Activated CD4-positive, CD25-positive, alpha-beta regulatory T cell treated with anti-CD3 and anti-CD28 coated beads, Interleukin-2, amount 50 U/mL, for 72 hours (primary cell): ENCODE measurements at places on chromosomes 7 and 10.

DNA sequence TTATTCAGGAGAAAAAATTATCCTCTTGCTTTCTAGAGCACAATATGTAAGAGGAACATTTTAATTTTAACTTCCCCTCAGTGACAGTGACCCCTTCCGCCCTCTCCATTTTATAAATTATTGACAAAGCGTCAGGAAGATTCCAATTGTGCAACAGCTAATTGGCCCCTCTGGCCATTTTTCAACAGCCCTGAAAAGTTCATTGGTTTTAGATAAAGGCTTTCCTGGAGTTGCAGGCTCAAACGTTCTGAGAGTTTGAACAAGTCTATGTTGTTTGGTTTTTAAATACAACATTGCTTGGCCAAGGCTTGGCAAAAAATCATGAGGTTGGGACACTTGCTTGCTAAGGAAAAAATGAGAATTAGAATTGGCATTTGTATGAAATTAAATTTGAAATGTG lies 422.2 kb upstream of the ANKRD30A start:
- no peak for DNase-seq

DNA sequence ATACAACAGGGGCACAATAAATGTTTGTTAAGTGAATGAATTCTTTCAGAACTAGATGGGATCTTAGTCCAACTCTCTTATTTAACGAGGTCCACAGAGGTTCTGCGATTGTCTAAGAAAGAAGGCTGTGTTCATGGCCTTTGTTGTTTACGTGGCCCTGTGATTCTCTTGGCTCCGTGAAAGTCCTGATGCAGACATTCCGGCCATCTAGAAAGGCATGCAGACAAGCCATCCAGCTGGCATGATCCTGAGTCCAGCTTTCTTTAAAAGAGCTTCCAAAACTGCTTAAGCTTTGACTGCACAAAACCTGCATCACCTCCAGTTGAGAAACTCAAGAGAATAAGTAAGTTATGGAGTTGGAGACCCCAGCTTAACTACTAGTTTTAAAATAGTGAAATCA lies 26.0 kb downstream of the EGFR start:
- DNase-seq: no peak

DNA sequence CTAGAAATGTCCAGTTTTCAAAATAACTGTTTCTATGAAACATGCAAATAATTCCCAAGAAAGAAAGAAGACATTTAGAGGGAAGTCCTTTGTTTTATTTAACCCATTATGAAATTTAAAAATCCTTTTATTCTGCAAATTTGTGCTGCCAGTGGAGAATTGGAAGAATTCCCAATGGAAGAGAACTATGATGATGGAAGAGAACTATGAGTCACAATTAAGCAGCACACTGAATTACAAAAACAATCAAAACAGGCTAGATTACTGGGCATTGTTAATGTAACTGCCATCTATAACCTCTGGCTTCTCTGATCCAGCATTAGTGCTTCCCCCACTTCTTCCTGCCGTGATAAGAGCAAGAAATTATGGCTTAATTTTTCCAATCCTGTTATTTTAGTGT lies 126.2 kb upstream of the FEZF1 start:
- DNase-seq: no peak

DNA sequence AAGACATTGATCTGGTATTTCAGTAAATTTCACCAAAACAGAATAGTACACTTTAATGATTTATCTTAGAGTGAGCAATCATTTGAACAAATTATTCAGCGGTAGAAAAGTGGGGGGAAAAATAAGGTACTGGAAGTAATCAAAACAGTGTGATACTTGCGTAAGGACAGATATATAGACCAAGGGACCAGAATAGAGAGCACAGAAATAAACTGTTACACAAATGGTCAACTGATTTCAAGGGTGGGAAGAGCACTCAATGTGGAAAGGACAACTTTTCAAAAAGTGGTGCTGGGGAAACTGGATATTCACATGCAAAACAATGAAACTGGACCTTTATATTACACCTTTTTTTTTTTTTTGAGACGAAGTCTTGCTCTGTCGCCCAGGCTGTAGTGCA lies 119.9 kb downstream of the NRBF2 start:
- no peak for DNase-seq

GRCh38 chr10:95818668-95819067 lies 62.7 kb downstream of the ENTPD1 start:
- DNase-seq: no peak

DNA sequence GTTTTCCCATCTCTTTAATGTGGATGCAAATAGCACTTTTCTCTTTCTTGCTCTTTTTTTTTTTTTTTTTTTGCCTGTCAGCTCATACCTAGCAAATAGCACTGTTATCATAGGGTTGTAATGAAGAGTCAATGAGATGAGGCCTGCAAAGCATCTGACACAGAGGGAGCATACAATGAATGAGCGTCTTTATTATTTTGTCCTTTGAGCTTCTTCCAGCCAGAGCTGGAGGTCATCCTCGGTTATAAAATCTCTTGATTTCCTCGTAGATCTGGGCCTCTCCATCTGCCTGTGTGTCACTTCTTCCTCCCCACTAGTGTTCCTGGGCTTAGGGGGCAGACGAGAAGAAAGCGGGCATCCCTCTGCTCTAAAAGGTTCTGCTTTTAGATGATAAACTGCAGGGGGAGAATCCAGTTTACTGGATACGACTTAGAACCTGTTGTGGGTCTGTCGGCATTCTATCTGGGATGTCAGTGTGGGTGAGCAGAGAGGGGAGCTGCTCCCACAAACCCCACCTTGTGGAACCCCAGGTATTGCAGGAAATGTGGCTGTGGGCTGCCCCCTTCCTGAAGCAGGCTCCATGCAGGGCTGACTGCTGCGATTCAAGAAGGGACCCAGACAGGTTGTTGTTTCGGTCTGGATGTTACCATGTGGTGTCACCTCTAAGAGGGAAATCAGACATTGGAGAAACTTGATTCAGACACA lies 135.8 kb upstream of the GPR26 start:
- no peak for DNase-seq

DNA sequence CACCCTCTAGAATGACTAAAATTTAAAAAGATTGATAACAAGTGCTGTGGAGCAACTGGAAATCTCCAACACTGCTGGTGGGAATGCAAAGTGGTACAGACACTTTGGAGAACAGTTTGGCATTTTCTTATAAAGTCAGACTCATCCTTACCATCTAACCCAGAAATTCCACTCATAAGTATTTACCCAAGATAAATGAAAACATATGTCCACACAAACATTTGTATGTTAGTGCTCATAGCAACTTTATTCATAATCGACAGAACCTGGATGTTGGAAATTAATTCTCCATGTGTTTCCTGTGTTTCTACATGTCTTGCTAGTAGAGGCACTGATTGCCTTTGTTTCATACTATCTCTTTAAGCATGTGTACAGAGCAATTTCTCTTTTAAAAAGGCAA lies 282.4 kb downstream of the AHR start:
- no peak for DNase-seq

DNA sequence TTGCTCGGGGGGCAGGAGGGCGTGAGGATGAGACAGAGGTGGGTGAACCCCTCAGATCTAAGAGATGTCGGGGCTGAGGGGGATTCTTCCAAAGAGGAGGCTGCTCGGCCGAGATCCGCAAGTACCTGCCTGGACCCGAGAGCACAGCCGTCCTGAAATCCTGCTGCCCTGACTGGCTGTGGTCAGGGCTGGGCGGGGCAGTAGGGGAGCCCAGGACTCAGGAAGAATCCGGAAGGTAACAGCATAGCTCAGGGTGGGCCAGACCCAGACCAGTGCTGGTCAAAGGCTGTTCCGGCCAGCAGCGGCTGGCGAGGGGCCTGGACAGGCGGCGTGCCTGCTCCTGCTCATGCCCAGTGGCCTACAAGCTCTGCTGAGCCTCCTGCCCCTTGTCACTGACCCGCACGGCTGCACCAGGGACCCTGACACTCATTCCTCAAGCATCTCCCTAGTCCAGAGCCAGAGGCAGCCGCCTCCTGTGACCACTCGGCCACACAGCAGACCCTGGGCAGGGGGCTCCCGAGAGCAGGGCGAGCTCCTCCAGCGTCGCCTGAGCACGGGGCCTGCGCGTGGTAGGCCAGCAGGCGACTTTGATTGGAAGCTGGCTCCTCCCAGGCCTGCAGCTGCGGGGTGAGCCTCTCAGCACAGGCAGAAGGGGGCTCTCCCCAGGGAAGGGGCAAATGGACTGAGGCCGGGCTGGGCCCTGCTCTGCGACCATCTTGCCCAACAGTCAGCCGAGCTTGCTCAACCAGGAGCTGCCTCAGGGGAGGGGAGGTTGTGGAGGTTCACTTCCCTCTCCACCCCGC lies 3.1 kb upstream of the ADAP1 start:
- no peak for DNase-seq

GRCh38 chr7:138478499-138478908 lies 18.4 kb downstream of the TRIM24 start:
- DNase-seq: no peak
